Stimulated activated CD4-positive, alpha-beta T cell treated with anti-CD3 and anti-CD28 coated beads, Interleukin-1b, Interleukin-23, amount 100 ng/mL, for 48 hours (primary cell): ENCODE measurements at places on chromosomes 16 and 17.

- no peak for DNase-seq
Measured at GRCh38 chr16:81138831-81139557, 42.8 kb upstream of the GCSH start.

- DNase-seq = no peak
Measured at GRCh38 chr16:23509441-23509754, 896 bp downstream of the GGA2 start.

GRCh38 chr17:50470426-50470825 lies 1.7 kb upstream of the CHAD start:
- DNase-seq = no peak

DNA sequence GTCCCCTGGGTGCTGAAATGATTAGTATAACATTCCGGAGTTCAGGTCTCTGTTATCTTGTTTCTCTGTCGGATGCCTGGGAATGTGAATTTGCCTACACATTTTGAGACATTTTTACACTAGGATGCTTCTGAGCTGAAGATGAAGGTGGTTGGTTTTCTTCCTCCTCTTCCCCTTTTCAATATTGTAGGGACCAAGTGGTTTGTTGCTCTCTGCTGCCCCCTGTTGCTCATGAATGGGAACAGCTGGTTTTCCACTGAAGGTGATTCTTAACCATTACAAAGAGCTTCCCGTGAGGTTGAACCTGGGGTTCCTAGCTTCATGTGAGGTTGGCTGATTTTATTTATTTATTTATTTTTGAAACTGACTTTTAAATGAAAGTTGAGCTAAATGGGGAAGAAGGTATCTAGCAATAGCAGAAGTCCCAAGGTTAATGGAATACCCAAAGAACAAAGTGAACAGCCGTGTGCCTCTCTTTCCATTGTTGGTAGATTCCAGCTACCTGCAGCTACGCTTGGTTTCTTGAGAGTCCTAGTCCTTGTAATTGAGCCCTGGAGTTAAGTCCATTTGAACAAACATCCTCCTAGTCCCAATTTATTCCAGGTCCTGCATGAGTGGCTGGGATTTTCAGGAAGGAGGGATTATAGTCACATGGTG lies 983.9 kb upstream of the EEF2KMT start:
- peak; percentile 13 for DNase-seq

DNA sequence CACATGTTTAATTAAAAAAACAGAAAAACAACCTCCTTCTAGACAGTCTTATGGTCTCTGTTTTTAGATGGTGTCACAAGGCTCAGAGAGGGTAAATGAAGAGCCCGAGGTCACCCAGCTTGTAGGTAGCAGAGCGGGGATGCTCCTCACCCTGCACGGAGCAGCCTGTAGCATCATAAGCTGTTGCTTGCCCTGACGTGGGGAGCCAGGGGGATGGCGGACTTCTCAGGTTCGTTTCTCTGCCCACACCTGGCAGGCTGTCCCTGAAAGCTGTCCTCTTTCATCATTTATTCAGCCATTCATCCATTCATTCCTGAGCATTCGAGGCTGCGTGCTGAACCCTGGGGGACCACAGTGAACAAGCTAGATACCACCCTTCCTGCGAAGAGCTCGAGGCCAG lies 75.7 kb upstream of the KSR1 start:
- DNase-seq = no peak

DNA sequence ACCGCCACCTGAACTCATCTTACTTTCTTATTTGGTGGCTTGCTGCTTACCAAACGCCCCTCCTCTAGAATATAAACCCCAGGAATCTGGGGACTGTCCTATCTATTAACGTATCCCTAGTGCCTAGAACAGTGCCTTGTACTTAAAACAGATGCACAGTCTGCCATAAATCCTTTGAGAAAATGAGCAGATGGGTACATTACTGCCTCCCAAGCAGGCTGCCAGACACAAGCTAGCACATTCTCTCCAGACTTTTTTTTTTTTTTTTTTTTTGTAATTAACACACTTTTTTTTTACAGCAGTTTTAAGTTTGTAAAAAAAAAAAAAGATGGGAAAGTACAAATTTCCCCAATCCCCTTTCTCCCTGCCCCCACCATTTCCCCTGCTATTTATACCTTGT lies 57.3 kb upstream of the RPL38 start:
- DNase-seq = no peak

- DNase-seq = no peak
Measured at GRCh38 chr16:50573947-50574744, 25.9 kb downstream of the NKD1 start.

GRCh38 chr17:43359469-43360110 lies 39.2 kb upstream of the ARL4D start:
- no peak for DNase-seq

- peak; percentile 19 for DNase-seq
Measured at GRCh38 chr17:14926526-14927122, 338.5 kb downstream of the PMP22 start.

DNA sequence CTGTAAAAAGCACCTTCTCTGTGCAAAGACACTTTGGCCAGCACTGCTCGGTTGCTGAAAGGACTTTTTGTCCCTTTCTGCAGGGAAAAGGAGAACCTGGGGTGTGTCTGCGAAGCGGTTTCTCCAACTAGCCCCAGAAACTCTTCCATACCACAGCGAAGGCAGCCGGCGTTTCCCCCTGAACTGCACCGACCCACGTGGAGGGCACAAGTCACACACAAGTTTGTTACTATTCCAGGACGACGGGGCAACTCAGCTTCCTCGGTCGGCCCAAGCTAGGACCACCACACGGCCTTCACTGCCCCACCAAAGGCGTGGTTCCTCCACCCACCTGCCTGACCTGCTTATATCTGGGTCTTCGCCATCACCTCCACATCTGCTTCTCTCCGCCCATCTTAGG lies 1.9 kb downstream of the RTN4RL1 start:
- DNase-seq = no peak

GRCh38 chr17:22512997-22513538 lies 820.7 kb downstream of the KCNJ18 start:
- no peak for DNase-seq

DNA sequence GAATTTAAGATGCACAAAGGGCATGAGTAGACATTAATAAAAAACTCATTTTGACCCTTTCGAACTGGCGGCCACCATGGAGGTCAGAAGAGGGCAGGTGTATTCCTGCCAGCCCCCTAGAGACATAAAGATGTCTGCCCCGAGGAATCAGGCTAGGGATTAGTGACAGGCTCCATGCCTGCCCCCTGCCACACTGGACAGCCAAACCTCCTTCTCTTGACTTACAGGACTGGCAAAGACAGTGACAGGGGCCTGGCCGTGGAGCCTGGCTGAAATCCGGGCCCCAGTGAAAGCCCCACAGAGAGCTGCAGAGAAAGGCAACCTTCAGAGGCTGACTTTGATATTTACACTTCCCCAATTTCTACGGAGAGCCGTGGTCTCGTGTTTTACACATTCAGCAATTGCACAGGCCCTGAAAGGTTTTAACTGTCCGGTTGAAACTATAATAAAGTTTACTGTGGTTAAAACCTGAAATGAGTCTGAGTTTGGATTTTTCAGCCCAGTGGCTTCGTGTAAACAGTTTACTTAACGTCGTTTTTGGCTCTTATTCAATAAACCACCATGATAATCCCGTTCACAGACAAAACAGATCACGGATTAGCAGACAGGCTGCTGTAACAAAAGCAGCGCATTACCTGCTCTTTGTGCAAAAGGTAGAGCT lies 243.9 kb upstream of the MYOCD start:
- DNase-seq = no peak

DNA sequence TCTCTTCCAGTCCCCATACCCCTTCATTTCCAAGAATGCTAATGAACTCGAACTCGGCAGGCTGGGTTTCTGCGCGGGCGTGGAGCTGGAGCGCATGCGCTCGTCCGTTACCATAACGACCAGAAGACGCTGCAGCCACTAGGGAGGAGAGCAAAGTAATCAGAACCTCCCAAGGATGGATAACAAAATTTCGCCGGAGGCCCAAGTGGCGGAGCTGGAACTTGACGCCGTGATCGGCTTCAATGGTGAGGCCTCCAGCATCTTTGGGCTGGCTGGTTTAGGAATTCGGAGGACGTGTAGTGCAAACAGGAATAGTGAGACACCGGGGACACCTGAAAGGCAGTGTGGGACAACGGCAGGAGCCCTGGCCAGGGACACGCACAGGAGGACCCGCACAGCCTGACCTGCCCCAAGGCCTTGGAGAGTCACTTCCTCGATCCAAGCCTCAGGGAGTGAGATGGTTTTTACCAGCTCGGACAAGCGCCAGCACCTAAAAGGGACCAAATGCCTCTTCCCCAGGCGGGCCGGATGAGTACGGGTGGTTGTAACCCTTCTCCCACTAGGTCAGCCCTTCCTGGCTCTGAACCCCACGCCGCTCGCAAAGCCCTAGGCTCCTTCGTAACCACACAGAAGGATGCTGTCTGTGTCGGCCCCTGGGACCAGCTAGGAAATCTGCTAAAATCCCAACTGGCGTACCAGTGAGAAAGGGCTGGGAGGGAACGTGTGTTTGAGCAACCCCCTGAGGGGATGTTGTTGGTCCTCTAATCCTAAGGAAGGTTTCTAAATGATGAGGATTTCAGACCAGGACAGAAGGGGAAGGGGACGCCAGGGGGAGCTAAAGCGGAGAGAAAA lies at the start of gene CFAP52:
Gene CFAP52, plus strand, starts transcription at position 122 of the 852 bp plus-strand sequence. Its CDS starts 54 bp downstream, at position 176.
- DNase-seq = peak; percentile 77

DNA sequence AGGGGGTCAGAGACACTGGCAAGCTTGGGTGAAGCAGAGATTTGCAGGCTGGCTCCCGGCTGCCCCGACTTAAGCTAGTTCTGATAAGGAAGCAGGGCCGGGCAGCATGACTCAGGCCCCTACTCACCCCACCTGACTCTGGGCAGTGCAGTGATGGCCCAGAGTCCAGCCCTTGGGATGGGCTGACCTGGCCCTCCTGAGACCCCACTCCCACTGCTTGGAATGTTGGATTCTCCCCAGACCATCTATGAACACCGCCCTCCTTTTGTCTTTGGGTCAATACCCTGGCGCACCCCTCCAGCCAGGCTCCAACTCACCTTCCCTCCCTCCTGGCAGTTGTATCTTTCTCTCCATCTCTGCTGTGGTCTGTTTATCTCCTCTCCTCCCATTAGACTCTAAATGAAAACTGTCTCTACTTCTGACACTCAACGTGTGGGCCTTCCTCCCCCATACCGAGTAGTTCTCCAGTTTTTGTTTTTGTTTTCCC lies 21.0 kb downstream of the LGALS3BP start:
- no peak for DNase-seq

DNA sequence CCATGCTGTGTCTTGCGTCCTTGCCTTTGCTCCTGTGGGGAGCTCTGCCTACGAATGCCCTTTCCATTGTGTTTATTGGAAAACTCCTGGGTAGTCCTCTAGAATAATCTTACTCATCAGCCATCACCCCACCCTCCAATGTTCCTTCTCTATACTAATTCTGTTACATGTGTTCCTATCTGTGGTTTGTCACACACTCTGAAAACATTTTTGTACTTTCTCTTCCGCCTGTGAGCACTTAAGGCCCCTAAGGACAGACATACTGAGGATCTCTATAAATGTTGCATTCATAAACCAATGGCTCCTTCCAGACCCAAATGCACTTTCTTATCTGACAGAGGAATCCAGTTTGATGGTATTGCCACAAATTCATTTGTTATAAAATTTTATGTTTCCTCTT lies 53.9 kb upstream of the MON1B start:
- no peak for DNase-seq
